Heart left ventricle (tissue), 16 donors: ENCODE measurements at places on chromosomes 1 and 21.

- no peaks in the 10 kb centered on the region for H3K36me3 ChIP-seq
- no peak for DNase-seq
- H3K27me3 ChIP-seq = no peaks in the 10 kb centered on the region
- no peak overlapping the region for H3K4me3 ChIP-seq
- no peak overlapping the region for H3K27ac ChIP-seq
- no peaks in the 10 kb centered on the region for H3K4me1 ChIP-seq
Observed at GRCh38 chr1:198096390-198096789, 60.4 kb upstream of the NEK7 start.

GRCh38 chr1:52640697-52641096, 7.7 kb downstream of the SHISAL2A start:
- DNase-seq = no peak
- no peak overlapping the region for H3K27ac ChIP-seq
- no peaks in the 10 kb centered on the region for H3K27me3 ChIP-seq
- H3K4me1 ChIP-seq = no peaks in the 10 kb centered on the region
- no peak overlapping the region for H3K4me3 ChIP-seq
- no peaks in the 10 kb centered on the region for H3K36me3 ChIP-seq

GRCh38 chr21:34630536-34631143, 15.7 kb upstream of the RCAN1 start:
- DNase-seq = no peak
- no peaks in the 10 kb centered on the region for H3K36me3 ChIP-seq
- H3K27ac ChIP-seq = no peak overlapping the region
- H3K4me3 ChIP-seq = no peak overlapping the region
- H3K4me1 ChIP-seq = no peaks in the 10 kb centered on the region

DNA sequence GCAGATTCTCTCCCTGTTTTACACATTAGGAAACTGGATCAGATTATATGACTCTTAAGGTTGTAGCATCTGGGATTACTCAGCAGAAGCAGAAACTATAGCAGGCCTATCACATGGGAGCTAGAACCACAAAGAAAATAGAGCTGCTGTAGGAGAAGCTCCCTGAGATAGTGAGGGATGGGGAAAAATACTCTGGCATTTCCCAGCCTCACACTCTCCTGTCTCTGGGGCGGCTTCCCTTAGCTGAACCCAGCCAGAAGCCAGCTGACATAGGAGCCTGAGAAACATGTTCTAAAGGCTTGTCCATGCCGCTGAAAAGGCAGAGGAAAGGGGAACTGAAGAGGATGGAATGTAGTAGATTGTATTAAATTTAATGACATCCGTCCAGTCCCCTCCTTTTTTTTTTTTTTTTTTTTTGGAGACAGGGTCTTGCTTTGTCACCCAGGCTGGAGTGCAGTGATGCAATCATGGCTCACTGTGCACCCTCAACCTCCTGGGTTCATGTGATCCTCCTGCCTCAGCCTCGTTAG, 76.8 kb upstream of the DNAJC6 start:
- H3K4me1 ChIP-seq = no peaks in the 10 kb centered on the region
- H3K27me3 ChIP-seq = no peaks in the 10 kb centered on the region
- H3K27ac ChIP-seq = no peak overlapping the region
- H3K4me3 ChIP-seq = no peak overlapping the region

DNA sequence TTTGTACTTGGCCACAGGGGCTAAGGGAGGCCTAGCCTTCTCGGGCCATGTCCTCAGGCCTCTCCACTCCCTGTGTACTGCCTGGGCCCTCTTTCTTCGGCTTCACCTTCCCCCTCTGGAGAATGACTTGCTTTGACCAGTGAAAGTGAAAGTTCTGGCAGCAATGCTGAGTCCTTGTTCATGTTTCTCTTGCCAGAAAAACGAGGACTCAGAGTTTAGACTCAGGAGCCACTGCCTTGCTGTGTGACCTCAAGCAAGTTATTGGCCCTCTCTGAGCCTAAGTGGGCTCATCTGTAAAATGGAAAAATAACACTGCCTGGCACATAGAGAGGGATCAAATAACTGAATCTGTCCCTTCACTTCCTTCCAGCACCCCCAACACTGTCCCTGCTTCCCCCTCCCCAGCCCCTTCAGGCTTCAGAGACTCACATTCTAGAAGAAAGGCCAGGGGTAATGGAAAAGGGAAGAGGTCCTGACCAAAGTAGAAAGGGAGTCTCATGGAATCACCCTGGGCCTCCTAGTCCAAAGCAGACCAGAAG, 1.5 kb downstream of the C1QA start:
- H3K27ac ChIP-seq = no peak overlapping the region
- no peaks in the 10 kb centered on the region for H3K36me3 ChIP-seq
- peaks cover 9% of the 10 kb centered on the region for H3K27me3 ChIP-seq

DNA sequence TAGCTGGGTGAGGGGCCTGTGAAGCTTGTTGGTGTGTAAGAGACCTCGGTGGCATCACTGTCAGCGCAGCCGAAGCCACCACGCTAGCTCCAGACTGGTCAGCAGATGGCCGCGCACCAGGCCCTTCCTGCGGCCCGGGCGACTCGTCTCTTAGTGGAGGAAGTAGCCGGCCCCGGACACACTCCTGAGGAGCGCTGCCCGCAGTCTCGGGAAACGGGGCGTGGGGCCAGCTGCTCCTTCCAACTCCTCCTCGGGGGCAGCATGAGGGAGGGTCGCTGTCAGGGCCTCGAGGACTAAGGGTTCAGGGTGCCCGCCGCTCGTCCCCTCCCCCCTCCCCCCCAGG, 20.4 kb downstream of the H3-3A start:
- no peaks in the 10 kb centered on the region for H3K27me3 ChIP-seq
- H3K4me3 ChIP-seq = peak overlapping the region; percentile 81
- peak; percentile 76 for DNase-seq
- H3K36me3 ChIP-seq = no peaks in the 10 kb centered on the region
- H3K27ac ChIP-seq = peak overlapping the region; percentile 43

GRCh38 chr1:239600588-239600987, 214.2 kb downstream of the CHRM3 start:
- no peaks in the 10 kb centered on the region for H3K36me3 ChIP-seq
- no peaks in the 10 kb centered on the region for H3K27me3 ChIP-seq
- H3K4me1 ChIP-seq = no peaks in the 10 kb centered on the region
- DNase-seq = no peak
- H3K4me3 ChIP-seq = no peak overlapping the region
- H3K27ac ChIP-seq = no peak overlapping the region
